ENCODE measurements at places on chromosomes 5 and 9. TPM values are rescaled to one million over a fixed set of nuclear protein-coding genes. Genes with fewer than 3 reads are reported as not detected.
A peak's percentile ranks its signal among the peaks of the same experiment; 100 is the strongest.

- H3K36me3 ChIP-seq: no peaks in the 10 kb centered on the region
- no peak overlapping the region for H3K4me3 ChIP-seq
- no peaks in the 10 kb centered on the region for H3K4me1 ChIP-seq
- no peaks in the 10 kb centered on the region for H3K27me3 ChIP-seq
Observed at GRCh38 chr5:104628911-104629310, 1066.3 kb upstream of the NUDT12 start.

GRCh38 chr5:175889910-175890684 is 18.7 kb downstream of the CPLX2 start:
- no peak overlapping the region for H3K27ac ChIP-seq
- no peak for DNase-seq
- H3K4me3 ChIP-seq: no peak overlapping the region

Gene ZNF879
- total RNA-seq: 2.4 TPM

Gene FAM151B
- 0.27 TPM for total RNA-seq

DNA sequence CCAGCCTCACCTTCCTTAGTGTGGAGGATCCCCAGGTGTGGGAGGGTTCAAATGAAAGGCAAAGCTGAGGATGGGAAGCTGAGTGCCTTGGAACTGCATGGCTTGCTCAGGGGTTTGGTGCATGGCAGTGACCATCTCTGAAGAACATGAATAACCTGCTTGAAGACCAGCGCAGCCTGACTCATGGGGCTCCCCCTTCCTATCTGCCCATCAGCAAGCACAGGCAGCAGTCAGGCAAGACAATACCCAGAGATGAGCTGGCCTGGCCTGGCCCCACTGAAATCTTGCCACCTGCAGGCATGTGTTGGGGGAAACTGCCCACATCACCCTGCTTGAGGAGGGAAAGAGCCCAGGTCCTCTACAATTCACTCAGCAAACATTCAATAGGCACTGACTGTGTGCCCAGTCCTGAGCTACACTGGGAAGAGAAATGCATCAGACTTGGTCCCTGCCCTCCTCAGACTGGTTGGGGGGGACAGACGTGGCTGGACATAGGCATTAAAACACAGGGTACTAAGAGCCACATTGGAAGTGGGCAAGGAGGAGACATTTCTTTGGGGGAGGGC is 105.0 kb upstream of the ALDH1B1 start:
- no peak overlapping the region for H3K4me3 ChIP-seq
- H3K36me3 ChIP-seq: no peaks in the 10 kb centered on the region
- no peaks in the 10 kb centered on the region for H3K27me3 ChIP-seq

- no peak overlapping the region for H3K27ac ChIP-seq
- no peaks in the 10 kb centered on the region for H3K4me1 ChIP-seq
- DNase-seq: no peak
- H3K4me3 ChIP-seq: no peak overlapping the region
- no peaks in the 10 kb centered on the region for H3K36me3 ChIP-seq
Observed at GRCh38 chr5:38051711-38052511, 206.4 kb upstream of the EGFLAM start.

Gene RAD1
- 38.3 TPM for total RNA-seq

DNA sequence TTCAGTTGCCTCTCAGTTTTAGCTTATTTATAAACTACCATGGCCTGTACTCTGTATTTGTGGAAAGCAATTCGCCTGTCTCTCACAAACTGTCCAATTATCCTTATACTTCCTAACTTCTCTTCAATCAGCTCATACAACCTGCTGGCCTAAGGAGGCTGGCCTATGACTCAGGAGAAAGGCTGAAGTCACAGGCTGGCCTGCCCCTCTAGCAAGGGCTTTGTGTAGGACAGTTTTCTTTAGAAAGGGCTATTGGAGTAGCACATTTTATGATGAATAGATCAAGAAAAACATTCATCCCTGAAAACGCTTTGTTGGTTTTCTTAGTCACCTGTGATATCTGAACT is 988.7 kb upstream of the ARRDC3 start:
- H3K36me3 ChIP-seq: no peaks in the 10 kb centered on the region
- no peaks in the 10 kb centered on the region for H3K27me3 ChIP-seq
- H3K4me1 ChIP-seq: no peaks in the 10 kb centered on the region
- H3K4me3 ChIP-seq: no peak overlapping the region

DNA sequence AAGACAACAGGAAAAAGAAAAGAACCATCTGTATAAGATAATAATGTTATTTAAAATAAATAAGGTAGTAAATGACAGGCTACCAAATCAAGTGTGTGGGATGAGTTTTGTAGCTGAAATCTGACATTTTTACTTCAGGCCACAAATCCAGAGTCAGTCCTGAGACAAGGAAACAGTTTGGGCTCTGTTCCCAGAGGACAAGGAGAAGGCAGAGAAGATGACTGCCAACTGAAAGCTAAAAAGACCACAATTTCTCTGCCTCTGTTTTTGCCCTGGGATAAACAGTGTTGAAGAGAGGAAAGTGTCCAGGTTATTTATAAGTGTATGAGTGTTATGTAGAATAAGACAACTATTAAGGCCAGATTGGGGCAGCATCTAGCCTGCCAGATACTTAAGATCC is 180.5 kb downstream of the NFIB start:
- no peaks in the 10 kb centered on the region for H3K4me1 ChIP-seq
- no peak overlapping the region for H3K27ac ChIP-seq
- no peak overlapping the region for H3K4me3 ChIP-seq
- no peaks in the 10 kb centered on the region for H3K36me3 ChIP-seq

DNA sequence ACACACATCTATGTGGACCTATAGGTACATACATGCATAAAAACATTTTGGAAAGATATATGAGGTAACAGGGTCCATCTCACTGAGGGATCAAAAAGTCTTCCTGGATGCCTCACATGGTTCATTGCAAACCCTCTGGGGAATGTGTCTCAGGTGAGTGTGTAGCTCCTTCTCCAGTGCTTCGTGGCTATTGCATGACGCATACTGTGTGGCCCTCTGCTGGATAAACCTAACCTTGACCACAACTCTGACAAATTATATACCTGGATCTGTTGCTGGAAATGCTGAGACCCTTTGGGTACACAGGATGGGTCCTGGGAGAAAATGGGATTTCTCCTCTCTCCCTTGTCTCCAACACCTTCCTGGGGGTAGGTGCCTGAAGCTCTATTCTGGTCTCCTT is 91.9 kb downstream of the JAKMIP2 start:
- H3K36me3 ChIP-seq: no peaks in the 10 kb centered on the region
- no peak overlapping the region for H3K4me3 ChIP-seq
- DNase-seq: no peak
- H3K27me3 ChIP-seq: no peaks in the 10 kb centered on the region
- no peak overlapping the region for H3K27ac ChIP-seq

DNA sequence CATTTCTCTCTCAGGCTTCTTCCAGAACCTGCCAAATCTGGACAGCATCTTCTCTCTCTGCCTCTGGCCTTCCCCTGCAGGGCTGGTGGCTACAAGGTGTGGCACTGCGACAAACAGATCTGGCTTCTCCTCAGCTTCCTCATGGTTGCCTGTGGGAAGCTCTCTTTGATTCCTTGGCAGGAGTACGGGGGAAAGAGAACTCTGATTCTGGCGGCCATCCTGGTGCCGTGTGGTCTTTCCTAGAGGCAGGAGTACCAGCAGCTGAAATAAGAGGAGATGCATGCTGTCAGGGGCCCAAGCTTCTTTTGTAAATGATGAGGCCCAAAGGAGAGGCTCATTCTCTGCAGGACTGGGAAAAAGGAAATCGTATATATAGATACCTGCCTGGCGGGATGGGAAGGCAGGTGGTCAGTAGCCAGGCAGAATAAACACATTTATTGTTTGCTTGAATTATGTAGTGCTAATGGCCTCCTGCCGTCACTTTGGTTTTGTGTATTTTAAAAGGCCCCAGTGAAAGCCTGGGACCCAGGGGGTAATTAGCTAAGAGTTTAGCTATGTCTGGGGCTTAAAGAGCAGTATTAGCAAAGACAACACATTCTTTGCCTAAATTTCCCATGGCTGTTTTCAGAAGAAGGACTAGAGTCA is at the start of gene CER1:
TSS of gene CER1 (minus strand) at position 343 of the 645 bp plus-strand sequence. CDS start at position 282, 61 bp downstream.
- H3K36me3 ChIP-seq: no peaks in the 10 kb centered on the region
- H3K27me3 ChIP-seq: peaks cover 11% of the 10 kb centered on the region
- no peak within 1 kb of the TSS for H3K4me3 ChIP-seq
- H3K27ac ChIP-seq: no peak within 1 kb of the TSS
- H3K4me1 ChIP-seq: no peaks in the 10 kb centered on the region

DNA sequence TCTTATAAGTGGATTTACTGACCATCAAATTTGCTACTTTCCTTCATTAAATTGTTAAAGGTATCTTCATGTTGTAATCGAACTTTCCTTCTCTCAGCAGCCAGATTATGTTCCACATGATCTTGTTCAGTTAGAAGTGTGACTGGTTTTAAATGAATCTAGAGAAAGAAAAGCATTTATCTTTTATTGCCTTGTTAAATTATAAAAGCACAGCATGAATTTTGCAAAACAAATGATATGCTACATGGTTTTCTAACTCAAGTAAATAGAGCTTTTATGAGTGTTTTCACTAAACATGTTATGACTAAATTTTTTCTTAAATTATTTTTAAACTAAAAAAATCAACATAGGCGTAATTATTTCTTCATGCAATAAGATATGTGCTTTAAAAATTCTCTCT is 34.1 kb downstream of the ACOT12 start:
- no peak overlapping the region for H3K4me3 ChIP-seq
- no peak overlapping the region for H3K27ac ChIP-seq
- no peaks in the 10 kb centered on the region for H3K27me3 ChIP-seq
- no peak for DNase-seq

DNA sequence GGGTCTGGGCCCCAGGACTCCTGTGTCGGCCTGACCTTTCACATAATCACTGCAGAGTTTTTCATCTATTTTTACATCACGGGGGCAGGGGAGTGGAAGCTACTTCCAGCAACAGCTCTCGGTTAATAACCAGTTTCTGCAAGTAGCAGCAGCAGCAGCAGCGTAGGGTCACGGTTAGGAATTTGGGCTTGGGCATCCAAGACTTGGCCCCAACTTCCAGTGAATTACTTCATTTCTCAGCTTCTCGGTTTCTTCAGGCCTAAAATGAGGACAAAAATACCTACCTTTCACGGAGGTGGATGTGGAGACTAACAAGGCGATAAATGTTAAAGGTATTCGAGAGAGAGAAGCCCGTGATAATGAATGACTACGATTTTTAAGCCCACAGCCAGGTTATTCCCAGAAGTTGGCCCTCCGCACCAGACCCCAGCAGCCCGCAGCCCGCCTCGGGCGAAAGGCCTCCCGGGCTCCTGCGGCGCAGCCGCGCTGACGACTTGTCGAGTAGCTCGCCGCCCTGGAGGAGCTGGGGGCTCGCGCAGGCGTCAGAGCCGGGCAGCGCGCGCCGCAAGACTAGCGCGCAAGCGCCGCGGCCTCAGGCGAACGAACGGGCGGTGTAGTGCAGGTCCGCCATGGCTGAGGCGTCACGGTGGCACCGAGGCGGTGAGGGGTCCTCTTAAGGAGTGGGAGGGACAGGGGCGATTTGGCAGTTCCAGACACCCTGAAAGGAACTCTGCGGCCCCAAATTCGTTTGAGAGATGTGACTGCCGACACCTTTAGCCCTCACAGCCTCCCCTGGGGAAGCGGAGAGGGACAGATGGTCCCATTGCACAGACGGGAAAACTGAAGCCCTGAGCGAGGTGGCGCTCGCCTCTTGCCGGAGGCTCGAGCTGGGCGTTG is at the start of gene PKD2L2:
TSS of gene PKD2L2 (plus strand) at position 595 of the 897 bp plus-strand sequence. CDS start at position 630, 35 bp downstream.
- H3K27me3 ChIP-seq: no peaks in the 10 kb centered on the region
- H3K27ac ChIP-seq: peak within 1 kb of the TSS; percentile 89
- no peaks in the 10 kb centered on the region for H3K36me3 ChIP-seq
- peak within 1 kb of the TSS; percentile 87 for H3K4me3 ChIP-seq

Gene ACER2
- total RNA-seq: 1.8 TPM

Gene PPP2R2B
- total RNA-seq: 1.1 TPM

DNA sequence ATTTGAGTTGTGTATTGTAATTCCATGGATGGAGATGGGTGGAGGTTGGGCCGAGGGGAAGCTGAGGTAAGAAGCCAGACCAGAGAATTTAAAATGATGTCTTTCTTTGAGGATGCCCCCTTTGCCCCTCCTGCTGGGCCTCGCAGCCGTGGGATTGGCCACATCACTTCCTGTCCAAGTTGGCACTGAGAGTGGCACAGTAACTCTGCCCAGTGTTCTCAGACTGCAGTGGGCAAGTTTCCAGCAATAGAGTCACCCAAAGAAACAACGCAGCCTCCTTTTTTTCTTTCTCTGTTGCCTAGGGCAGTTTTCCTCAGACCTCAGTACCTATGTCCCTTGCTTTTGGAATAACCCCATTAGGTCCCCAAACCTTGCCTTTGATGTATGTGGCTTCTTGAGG is 306.6 kb upstream of the DMRT1 start:
- H3K36me3 ChIP-seq: no peaks in the 10 kb centered on the region
- DNase-seq: no peak
- H3K27me3 ChIP-seq: no peaks in the 10 kb centered on the region

DNA sequence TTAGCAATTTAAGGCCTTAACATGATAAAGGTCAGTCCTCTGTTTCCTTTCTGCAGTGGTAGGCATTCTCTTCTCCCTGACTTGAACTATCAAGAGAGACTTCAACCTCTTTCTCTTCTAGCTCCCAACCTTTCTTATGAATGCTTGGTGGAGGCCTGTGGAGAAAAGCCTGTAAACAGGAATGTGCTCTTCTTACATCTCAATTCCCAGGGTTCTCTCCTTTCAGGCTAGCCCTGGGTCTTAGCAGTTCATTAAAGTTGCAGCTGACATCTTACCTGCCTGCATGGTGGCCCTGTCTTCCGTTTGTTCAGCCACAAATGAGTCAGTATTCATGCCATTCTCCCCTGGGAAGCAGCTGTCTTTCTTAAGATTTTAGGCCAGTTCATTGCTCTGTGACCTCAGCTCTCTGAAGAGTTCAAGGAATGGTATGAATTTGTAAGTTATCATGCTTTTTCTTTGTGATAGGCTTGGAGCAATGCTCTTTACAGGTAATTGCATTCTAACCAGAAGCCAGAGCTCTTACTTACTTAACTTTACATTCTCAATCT is 77.8 kb downstream of the ADCY2 start:
- H3K27ac ChIP-seq: no peak overlapping the region
- DNase-seq: no peak
- H3K36me3 ChIP-seq: no peaks in the 10 kb centered on the region
- H3K4me3 ChIP-seq: no peak overlapping the region
- no peaks in the 10 kb centered on the region for H3K27me3 ChIP-seq

DNA sequence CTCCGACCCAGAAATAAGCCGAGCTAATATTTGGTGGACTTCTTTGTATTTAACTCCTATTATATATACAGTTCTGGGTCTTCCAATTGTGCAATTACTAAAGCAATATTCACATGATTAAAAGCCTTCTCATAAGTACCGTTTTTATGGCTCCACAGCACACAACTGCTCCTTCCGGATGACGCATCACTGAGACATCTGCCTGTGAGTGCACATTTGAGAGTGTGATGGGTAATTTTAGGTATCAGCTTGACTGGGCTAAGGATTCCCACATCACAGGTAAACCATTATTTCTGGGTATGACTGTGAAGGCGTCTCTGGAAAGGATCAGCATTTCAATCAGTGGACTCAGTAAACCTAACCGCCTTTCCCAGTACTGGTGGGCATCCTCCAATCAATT is 77.5 kb upstream of the SYK start:
- peaks cover 10% of the 10 kb centered on the region for H3K27me3 ChIP-seq
- H3K4me1 ChIP-seq: no peaks in the 10 kb centered on the region
- DNase-seq: peak; percentile 16
- H3K4me3 ChIP-seq: no peak overlapping the region

GRCh38 chr5:68898951-68899471 is 194.8 kb upstream of the SLC30A5 start:
- H3K36me3 ChIP-seq: no peaks in the 10 kb centered on the region
- H3K27me3 ChIP-seq: no peaks in the 10 kb centered on the region
- H3K27ac ChIP-seq: no peak overlapping the region

- no peaks in the 10 kb centered on the region for H3K36me3 ChIP-seq
- H3K4me1 ChIP-seq: no peaks in the 10 kb centered on the region
- DNase-seq: peak; percentile 48
- H3K4me3 ChIP-seq: no peak overlapping the region
Observed at GRCh38 chr5:170614720-170615119, 110.9 kb downstream of the KCNIP1 start.

Data from activated CD4-positive, alpha-beta memory T cell treated with anti-CD3 and anti-CD28 coated beads for 36 hours (primary cell).